Brain microvascular endothelial cell (primary cell): ENCODE measurements at places on chromosomes 2 and 18.

DNA sequence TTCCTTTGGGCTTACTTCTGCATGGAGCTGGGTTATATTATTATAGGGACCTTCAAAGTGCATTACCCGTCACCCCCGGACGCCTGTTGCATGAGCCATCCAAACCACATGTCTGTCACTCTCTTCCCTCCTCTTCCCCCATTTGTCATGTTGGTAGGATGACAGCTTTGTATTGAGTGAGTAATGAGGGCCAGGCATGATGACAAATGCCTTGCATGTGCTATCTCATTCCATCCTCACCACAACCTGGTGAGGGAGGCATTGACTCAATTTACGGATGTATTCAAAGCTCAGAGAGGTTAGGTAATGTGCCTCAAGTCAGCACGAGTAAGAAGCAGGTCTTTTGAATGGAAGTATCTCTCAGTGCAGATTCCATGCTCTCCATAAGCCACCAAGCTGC lies 510.5 kb upstream of the TNP1 start:
- DNase-seq = peak; percentile 87

GRCh38 chr18:57134618-57135135 lies 12.2 kb upstream of the BOD1L2 start:
- DNase-seq = no peak

DNA sequence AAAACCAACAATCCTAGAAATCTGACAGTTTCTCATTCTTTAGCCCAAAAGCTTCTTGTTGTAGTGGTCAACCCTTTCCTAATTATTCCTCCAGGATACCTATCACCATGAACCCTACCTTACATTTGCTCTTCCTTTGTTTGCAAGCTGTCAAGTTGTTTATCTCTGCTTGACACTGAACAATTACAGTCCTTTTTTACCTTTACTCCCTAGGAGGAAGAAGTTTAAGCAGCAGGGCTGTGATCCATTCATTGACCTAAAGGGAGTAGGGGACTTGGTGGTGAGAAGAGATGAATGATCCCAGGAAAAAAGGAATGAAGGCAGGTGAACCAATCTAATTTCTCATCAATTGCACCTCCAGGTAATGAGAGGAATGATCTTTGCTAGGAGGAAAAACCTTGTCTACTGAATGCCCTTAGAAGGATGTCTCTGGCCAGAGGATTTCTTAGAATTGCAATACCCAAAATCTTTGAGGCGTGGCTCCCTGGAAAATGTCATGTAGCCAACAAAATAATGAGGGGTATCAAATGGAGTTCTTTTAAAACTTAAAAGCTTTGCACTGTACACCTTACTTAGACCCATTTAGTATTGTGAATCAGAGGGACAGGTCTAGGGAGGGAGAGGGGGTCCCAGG lies 47.7 kb downstream of the MREG start:
- DNase-seq = no peak

GRCh38 chr2:135909976-135910375 lies 33.7 kb upstream of the MCM6 start:
- DNase-seq = no peak
